ENCODE measurements at places on chromosomes 12 and 14.

GRCh38 chr12:112350593-112351592, 31.3 kb downstream of the HECTD4 start:
- no peak for DNase-seq

DNA sequence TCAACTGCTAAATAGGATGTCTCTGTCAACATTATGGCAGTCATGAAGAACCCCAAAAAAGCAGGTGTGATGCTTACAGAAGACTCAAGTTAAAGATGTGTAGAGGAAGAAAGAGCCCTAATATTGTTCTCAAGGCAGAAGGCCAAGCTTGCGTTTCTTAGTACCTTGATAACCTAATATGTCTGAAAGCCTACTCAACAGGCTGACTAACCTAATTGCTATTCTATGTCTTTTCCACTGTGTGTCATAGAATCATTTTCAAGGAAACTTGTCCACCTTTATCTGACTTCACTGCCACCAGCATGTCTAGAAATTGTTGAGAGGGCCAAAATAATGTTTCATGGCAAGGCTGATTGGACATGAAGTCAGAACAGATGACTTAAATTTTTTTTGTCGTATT, 373.2 kb downstream of the BTG1 start:
- DNase-seq: no peak

DNA sequence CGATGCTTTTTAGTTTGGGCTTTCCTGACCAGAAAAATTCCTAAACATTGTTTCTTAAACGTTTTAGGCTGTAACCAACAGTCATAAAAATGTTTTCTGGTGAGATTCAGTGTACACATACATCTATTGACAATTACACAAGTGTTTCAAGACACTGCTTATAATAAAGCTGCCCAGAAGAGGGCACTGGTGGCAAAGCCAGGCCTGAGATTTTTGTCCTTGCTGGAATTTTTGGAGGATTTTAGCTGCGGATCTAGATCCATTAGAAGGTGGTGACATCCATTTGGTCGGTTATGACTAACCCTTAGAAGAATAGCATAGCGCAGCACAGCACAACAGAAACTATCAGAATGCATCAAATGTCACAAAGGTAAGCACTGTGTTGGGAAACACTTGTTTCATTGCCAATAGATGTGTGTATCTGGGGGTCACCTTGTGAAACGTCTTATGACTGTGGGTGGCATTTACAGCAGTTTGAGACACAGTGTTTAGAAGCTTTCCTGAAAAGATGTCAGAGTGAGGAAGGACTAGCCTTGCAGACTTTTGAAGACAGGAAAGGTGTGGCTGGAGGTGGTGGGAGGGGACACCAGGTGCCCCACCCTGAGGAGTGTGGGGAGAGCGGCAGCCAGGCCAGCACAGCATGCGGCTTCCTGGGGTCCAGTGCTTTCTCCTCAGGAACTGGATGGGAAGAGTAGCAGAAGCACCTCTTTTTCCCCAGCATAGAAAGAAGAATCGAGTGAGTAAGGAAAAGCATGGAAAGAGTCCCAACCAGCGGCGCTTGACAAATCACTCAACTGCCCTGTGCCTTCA, 54.7 kb upstream of the FKBP4 start:
- no peak for DNase-seq

GRCh38 chr14:35944847-35945246, 118.7 kb downstream of the BRMS1L start:
- no peak for DNase-seq

- DNase-seq: no peak
Observed at GRCh38 chr14:100100032-100100703, 34.9 kb downstream of the EVL start.

DNA sequence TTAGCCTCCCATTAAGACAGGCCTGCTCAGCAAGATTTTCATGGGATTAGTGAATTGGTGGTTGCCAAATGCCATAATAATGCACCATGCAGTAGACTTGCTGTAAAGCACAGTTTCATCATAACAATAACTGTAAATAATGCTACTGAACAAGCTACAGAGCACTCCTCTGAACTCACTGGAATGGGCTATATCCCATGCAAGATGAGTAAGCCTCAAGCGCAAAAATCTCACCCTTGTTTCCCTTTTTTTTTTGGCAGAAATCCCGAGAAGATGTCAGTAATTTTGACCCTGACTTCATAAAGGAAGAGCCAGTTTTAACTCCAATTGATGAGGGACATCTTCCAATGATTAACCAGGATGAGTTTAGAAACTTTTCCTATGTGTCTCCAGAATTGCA, 145.9 kb upstream of the HIF1A start:
- no peak for DNase-seq

- peak; percentile 4 for DNase-seq
Observed at GRCh38 chr12:112303004-112303403, 79.2 kb downstream of the HECTD4 start.

DNA sequence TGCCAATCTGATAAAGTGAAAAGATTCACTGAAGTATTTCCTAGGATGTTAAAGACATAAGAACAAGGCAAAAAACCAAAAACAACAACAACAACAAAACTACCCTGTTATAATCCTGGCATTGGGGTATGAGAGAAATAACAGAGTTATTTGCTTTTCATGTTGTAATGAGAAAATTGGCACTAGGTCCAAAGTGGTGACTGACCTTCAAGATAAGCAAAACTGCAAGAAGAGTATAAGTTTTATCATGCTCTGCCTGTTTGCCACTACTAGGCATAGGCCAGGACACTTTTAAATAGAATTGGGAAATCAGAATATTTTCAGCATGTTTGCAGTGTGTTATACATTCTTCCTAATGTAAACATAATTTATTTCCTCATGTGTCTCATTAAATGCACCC, 140.1 kb upstream of the CPM start:
- DNase-seq: no peak

GRCh38 chr14:79436335-79436734, 775.0 kb downstream of the DIO2 start:
- DNase-seq: no peak

GRCh38 chr12:41466300-41466699, 278.2 kb downstream of the PDZRN4 start:
- DNase-seq: no peak

- DNase-seq: no peak
Observed at GRCh38 chr12:22477166-22477893, 67.0 kb downstream of the C2CD5 start.

- DNase-seq: no peak
Observed at GRCh38 chr12:76033081-76034011, 1.8 kb upstream of the PHLDA1 start.

DNA sequence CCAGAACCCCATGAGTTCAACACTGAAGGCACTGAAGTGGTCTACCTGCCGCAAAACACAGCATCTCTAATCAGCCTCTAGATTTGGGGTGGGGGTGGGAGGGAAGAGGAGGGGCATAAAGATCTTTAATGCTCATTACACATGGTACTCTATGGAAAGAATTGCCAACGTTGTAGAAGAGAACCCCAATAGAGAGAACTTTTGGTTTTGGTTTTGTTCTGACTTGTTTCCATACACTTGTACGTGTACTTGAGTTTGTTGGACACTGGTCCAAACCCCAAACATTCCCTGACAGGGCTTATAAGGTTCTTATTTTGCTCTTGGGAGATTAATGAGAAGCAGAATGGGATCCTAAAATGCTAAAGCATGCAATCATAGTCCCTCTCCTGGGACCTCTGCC, 31.0 kb downstream of the GNPTAB start:
- DNase-seq: no peak

DNA sequence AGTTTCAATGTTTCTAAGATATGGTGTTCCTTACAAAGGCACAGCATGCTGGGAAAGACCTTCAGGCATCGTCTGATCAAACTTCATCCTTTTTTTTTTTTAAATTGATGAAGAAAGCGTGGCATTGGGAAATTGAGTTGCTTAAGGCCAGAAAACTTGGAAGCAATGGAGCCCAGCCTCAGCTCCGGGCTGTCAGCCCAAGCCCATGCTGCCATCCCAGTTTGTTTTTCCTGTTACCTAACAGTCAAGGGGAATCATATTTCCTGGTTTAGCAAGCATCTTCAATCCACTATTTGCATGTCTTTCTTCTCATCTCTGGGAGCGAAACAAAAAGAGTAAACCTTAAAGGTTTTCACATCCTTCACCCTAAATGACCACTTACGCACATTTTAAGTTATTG, 200.2 kb downstream of the CHST11 start:
- no peak for DNase-seq

- no peak for DNase-seq
Observed at GRCh38 chr12:6541371-6542165, 7.3 kb downstream of the GAPDH start.

DNA sequence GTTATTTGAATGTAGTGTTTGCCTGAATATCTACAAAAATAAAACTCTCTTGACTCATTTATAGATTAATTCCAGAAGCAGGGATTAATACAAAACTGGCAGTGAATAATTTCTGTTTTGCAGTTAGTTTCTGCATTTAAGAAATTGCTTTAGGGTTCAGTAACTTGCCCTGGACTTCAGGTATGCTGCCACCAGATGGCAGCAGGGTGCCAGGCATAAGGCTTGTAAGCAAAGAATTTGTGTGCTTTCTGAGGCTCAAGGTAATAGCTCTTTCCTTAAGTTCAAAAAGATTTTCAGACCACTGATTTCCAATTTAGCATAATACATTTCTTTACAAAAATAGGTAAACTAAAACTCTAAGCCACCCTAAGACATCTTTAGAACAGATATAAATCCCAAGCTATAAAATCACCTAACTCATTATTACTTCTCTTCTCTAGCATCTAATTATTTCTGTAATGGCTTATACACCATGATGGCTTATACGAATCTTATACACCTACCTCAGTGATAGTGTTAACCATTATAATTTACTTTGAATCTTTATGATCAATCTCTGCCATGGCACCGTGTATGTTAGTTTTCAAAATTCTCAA, 398.3 kb downstream of the APAF1 start:
- DNase-seq: peak; percentile 3

GRCh38 chr14:68968051-68968450, 11.1 kb downstream of the ACTN1 start:
- DNase-seq: peak; percentile 64

GRCh38 chr14:102333390-102333789, 13.8 kb downstream of the ZNF839 start:
- DNase-seq: no peak

- no peak for DNase-seq
Observed at GRCh38 chr14:66135831-66136230, 350.3 kb upstream of the CCDC196 start.

DNA sequence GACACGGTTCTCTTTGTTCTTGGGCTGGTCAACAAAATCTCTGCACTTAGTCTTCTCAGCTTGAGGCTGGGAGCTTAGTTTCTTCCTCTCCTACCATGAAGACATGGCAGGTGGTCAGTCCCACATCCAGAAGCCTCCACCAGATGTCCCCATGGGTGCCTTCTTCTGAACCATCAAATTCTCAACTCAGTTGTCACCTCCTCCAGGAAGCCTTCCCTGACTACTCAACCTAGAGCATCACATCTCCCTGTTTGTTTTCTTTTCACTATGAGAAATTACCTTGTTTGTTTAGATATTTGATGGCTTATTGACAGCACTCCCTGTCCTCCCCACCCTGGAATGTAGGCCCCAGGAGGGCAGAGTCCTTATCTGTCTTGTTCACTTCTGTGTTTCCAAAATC, 84.4 kb downstream of the TBX5 start:
- no peak for DNase-seq

- no peak for DNase-seq
Observed at GRCh38 chr12:110600254-110600653, 13.7 kb upstream of the TCTN1 start.

DNA sequence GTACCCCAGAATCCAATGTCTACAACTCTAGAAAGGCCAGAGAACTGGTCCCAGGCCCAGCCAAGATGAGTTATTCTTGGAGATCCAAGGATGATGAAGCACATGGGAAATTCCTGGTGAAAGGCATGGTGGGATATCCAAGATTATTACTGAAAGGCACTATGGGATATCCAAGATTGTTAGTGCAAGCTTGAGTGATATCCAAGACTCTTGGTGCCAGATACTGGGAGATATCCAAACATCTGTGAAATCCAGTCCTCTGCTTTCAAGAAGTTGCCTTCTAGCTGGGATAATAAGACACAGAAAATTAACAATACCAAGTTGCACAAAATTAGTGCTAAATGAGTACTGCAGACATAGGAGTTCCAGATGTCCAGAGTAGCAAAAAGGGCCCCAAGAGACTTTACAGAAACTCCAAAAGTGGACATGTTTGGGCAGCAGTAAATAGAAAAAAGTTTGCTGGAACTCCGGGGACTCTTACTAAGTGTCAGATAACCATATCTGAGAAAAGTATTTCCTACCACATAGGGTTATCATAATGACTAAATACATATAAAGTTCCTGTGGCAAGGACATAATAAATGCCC, 34.6 kb downstream of the PHLDA1 start:
- no peak for DNase-seq

GRCh38 chr12:58804749-58805148, 115.6 kb downstream of the LRIG3 start:
- no peak for DNase-seq

GRCh38 chr12:115268451-115268850, 584.5 kb upstream of the TBX3 start:
- DNase-seq: no peak

Data from effector CD4-positive, alpha-beta T cell (primary cell).